Fibroblast of the aortic adventitia (primary cell): ENCODE measurements at places on chromosomes 13 and 19. TPM values are rescaled to one million over a fixed set of nuclear protein-coding genes. Genes with fewer than 3 reads are reported as not detected.

GRCh38 chr13:98974053-98974452, 3.8 kb downstream of the DOCK9 start:
- DNase-seq, result no peak

GRCh38 chr13:104571161-104571892, 1505.1 kb upstream of the SLC10A2 start:
- DNase-seq, result peak; percentile 56

- no peak for DNase-seq
These were observed 270.0 kb upstream of the PCDH20 start for GRCh38 chr13:61685682-61686012.

GRCh38 chr13:42594481-42595252, 20.7 kb downstream of the TNFSF11 start:
- peak; percentile 91 for DNase-seq

- DNase-seq, result no peak
These were observed 51.3 kb upstream of the CYSLTR2 start for GRCh38 chr13:48602296-48603016.

- DNase-seq, result no peak
These were observed 460.8 kb downstream of the KLF5 start for GRCh38 chr13:73519396-73520116.

OR10H1 gene
- not detected in 2 replicates for total RNA-seq

- no peak for DNase-seq
These were observed 45.9 kb downstream of the COMP start for GRCh38 chr19:18745012-18745735.

DNA sequence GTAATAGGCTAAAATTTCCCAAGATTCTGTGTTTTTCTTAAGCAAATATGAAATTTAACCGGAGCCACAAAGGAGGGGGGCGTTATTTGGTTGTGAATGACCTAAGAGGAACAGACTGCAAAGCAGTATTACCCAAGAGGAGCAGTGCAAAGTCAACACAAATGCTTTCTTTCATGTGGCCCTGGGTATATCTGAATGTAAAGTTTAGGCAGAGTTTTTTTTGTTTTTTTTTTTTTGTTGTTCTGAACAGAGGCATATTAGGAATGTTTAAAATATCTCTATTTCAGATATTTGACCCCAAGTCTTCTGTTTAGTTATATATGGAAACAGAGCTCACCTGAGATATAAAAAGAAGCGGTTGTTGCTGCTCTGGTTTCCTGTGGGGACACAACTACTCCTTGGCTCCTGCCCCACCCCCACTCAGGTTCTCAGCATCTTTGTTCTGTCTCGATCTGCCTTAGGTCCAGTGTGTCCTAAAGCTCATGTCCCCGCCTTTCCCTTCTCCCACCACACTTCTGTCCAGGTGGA, 220.7 kb downstream of the RFC3 start:
- DNase-seq, result no peak

GRCh38 chr19:50415661-50416033, 3.1 kb upstream of the SPIB start:
- no peak for DNase-seq

IRGC gene
- not detected in 2 replicates for total RNA-seq

MUC16 gene
- total RNA-seq, result not detected in 2 replicates
